COR-L47 (cell line): ENCODE measurements at places on chromosomes 16 and 17.
A peak's percentile ranks its signal among the peaks of the same experiment; 100 is the strongest.

DNA sequence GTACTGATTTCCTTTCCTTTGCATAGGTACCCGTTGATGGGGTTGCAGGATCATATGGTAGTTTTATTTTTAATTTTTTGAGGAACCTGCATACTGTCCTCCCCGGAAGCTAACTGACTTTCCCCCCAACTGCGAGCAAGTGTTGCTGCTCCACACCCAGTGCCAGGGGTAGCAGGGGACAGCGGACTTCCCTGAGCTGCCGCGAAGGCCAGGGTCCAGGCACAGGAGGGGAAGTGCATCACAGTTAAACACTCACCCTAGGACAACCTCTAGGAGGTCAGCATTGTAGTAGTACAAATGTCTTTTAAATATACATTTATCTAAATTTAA, 201.7 kb downstream of the NPIPB11 start:
- DNase-seq = no peak

DNA sequence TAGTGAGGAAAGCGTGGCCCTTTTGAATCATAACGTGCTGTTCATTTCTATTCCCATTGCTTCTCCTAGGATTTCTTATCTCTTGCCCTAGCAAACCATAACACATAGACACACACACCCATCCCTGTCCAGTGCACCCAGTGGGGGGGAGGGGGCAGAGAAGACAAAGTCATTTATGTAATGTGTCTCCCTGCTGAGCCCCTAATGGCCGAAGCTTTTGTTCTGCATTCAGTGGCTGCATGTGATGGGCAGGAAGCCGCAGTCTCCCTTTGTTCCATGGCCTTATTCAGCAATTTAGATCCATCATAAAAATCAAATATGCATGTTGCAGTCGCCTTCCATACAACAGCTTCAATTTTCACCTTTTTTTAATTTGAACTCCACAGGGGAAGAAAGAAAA, 325.4 kb downstream of the ZFHX3 start:
- DNase-seq = peak; percentile 98

GRCh38 chr17:61784510-61784909, 78.8 kb downstream of the BRIP1 start:
- DNase-seq = no peak

DNA sequence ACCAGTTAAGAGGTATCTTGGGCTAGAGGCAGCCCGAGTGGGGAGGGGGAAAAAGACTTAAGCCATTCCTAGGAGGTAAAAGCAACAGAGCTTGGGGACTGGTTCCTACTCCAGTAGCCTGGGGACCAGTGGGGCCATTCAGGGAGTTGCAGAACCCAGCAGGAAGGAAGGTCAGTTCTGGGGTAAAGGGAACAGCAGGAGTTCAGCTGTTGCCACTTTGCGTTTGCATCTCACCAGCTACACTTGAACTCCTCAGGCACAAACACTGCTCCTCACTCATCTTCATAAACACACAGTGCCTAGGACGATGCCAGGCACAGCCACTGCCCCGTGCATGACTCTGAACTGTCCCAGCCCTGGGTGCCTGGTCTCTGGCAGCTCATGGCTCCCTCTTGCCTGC, 4.0 kb downstream of the HAP1 start:
- no peak for DNase-seq

GRCh38 chr16:27430923-27431484, 29.0 kb downstream of the IL21R start:
- DNase-seq = no peak

- no peak for DNase-seq
Observed at GRCh38 chr17:29246628-29247027, at the start of gene CRYBA1. Gene CRYBA1 (plus strand): TSS chr17:29246859. CDS start chr17:29246864, 5 bp downstream.

DNA sequence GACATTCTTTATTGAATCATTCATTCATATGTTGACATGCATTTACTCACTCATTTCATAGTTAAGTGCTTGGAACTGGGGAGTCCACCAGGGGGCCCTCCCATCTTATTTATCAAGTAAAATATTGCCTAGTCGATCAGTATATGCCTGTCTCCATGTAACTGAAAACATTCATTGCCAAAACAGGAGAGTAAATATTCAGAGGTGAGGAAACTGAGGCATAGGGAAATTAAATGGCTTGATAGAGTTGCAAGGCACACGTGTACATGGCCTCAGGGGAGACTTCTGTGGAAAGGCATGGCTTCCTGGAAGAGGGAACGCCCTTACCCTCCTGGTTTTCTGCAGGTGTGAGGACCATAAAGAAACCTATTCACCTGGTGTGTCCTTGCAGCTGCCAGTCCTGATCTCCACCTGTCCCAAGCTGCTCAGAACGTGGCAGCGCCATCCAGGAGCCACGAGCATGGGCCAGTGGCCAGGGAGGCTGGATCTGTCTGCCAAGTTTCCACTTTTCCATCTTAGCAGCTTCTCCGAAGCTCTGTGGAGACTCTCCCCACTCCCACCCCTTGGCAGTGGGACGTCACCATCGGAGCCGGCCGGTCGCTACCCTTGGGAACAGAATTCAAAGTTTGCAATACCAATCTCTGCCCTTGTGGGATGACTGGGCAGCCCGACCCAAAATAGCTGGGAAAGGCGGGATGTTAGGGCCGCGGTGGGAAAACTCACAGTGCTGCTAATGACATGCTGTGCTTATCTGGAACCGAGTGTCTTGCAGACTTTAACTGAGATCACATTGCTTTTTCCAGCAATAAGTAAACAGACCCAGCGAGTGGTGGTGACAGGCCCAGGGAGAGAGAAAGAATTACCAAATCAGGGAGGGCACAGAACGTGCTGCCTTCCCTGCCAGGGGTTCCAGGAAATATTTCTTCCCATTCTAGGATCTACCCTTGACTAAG, 4.1 kb upstream of the C1QTNF1 start:
- peak; percentile 68 for DNase-seq

DNA sequence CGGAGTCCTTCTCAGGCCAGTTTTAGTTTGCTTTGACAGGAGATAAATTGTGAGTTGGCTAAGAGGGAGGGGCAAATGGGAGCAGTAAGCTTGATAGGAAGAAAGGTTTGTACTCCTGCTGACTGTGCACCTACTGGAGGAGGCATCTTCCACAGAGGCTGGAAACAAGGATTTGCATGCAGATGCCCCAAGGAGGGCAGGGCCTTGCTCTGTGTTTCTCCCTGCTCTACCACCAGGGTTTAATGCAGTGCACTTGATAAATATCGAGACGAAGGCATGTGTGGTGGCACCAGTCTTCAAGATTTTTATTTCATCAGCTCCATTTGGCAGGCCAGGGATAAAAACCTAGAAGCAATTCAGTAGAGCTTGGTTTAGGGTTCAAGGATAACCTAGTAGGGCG, 210.5 kb upstream of the C16orf82 start:
- DNase-seq = no peak

DNA sequence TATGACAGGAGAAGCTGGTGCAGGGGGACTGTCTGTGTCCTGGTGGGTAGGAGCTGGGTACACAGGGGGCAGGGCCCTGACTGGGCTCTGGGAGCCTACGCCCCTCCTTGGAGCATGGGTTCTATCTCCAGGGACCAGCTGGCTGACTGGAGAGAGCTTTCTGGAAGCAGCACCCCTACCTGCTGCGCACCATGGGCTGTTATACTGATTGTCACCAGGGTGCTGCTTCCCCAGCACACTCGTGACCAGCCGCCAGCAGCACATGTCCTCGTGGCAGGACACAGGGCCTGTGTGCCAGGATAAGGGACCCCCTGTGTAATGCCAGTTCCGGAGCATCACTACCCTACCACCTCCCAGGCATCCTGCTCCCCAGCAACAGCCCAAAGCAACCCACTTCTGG, 106.0 kb downstream of the AMFR start:
- DNase-seq = no peak

DNA sequence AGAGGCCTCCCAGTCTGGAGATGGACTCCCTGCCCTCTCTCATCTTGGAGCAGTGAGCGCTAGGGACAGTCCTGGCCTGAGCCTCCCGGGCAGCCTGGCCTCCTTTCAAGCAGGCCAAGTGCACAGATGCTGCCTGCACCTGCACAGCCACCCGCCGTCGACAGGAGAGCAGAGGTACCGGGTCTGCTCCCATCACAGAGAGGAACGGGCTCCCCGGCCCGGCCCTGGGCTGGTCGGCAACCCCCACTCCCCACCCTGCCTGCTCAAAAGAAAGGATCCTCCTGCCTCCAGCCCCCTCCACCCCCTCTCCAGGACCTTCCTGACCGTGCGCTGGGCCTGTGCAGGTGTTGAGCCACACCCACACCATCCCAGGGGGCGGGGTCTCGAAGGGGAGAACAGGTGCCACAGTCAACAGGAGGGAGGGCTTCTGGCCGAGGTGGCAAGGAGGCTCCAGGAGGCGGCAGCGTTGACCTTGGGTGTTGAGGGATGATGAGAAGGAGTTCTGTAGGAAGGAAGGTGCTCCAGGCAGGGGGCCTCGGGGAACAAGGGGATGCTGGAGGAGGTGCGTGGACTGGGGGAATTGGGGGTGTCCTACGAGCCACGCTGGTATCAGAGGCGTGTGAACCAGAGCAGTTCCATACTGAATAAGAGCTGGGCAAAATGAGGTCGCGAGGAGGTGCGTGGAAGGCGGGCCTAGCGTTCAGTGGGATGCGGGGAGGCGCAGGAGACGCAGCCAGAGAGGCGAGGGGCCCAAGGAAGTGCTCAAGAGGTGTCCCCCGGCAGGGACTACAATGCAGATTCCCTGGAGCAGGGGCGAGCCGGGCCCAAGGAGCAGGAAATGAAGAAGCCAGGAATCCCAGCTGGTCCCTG, 967 bp upstream of the CDH15 start:
- DNase-seq = peak; percentile 75

DNA sequence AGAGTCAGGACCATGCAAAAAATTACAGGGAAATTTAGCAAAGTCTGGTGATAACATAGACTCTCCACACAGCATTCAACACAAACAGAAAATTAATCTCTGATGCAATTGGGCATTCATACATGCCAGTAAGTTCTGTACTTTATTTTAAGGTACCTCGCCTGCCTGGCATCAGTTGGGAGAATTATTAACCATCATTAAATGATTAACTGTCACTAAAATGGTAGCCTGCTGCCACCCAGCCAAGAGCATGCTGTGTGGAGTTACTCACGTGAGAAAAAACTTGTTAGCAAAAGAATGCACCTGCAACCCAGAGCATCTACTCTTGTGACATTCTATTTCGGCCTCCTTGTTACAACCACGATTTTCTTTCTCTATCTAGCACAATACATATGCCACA, 117.2 kb downstream of the GRIN2A start:
- no peak for DNase-seq

DNA sequence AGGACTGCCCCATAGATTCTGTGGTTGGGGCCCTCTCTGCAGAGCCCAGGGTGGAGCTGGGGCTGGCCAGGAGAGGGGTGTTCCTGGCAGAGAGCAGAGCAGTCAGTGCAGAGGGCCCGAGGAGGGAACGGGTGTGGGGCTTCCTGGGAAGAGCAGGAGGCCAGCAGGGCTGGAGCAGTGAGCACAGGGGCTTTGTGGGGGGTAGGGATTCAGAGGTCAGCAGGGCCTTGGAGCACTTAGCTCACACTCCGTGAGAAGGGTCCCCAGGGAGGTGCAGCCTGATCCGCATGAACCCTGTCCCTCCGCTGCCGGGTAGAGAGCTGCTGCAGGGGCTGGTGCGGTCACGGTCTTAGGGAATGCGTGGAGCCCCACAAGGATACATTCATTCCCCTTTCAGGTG, 113.0 kb upstream of the CIBAR2 start:
- DNase-seq = no peak

DNA sequence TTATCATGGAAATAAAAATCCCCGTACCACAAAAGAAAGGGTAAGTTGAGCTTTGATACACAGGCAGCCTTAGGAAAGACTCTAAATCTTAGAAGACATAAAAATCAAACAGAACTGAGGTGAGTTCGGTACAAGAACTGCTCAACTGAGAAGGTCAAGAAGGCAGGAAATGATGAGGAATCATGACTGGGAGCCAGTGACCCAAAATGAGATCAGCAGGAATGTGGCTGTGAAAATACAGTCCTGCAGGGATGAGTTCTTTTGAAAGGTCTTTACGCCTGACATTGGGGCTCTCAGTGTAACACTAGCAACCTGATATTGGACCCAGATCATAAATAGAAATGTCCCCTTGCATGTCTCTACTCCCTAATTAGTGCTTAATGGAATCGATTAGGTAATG, 56.3 kb upstream of the CDH11 start:
- no peak for DNase-seq

GRCh38 chr16:19086322-19087199, 19.1 kb downstream of the COQ7 start:
- peak; percentile 68 for DNase-seq

DNA sequence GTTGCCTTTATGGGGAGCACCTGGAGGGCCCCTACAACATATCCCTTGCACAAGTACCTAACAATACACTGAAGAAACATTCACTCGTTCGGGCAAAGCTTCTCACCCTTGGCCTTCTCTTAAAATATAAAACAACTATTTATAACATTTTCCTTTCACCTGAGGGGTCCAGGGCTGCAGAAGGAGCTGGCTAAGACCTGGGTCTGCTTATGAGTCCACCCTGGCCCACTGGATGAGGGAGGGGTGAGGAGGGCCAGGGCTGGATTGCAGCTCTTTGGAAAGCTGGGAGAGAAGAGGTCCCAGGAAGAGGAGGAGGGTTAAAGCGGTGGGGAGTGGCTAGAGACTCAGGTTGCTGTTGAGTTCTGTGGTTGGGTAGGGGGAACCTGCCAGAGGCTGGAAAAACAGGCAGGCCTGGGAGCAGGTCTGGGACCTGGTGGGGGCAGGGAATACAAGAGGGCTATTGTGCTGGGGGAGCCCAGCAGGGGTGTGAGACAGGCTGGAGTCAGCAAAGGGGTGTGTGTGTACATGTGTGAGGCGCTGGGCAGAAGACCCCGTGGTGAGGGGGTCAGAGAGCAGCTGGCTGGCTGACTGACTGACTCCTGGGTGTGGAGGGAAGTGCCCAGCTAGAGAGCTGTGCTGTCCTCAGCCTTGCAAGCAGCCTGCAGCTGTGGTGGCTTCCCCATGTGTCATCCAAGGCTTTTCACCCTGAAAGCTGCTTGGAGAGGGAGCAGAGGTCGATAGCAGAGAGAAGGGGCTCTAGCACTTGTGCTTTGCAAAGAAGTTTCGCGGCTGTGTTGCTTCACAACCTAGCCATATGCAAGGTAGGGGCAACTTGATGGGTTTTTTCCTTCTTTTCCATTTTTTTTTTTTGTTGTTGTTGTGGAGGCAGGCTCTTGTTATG, 10.2 kb upstream of the MRC2 start:
- peak; percentile 56 for DNase-seq

GRCh38 chr17:62322313-62322712, 58.0 kb upstream of the EFCAB3 start:
- no peak for DNase-seq

DNA sequence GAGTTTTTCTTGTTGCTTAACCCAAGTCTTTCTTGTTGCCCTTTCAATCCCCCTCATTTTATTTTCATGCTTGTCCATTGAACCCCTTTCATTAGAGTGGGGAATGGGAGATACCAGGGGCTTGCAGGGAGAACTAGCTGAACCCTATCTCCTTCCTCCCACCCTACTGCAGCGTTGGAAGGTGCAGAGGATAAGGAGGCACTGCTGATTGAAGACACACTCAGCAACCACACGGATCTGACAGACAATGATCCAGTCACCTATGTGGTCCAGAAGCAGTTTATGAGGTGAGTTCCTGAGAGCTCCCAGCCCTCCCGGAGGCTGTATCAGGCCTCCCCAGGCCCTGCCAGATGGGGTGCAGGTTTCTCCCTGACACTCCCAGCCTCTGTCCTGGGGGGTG, 32.5 kb downstream of the ANKRD40 start:
- no peak for DNase-seq

- no peak for DNase-seq
Observed at GRCh38 chr17:48738424-48738802, 9.9 kb upstream of the HOXB13 start.
